ENCODE measurements at places on chromosomes 2 and 18. TPM values are rescaled to one million over a fixed set of nuclear protein-coding genes. Genes with fewer than 3 reads are reported as not detected.

DNA sequence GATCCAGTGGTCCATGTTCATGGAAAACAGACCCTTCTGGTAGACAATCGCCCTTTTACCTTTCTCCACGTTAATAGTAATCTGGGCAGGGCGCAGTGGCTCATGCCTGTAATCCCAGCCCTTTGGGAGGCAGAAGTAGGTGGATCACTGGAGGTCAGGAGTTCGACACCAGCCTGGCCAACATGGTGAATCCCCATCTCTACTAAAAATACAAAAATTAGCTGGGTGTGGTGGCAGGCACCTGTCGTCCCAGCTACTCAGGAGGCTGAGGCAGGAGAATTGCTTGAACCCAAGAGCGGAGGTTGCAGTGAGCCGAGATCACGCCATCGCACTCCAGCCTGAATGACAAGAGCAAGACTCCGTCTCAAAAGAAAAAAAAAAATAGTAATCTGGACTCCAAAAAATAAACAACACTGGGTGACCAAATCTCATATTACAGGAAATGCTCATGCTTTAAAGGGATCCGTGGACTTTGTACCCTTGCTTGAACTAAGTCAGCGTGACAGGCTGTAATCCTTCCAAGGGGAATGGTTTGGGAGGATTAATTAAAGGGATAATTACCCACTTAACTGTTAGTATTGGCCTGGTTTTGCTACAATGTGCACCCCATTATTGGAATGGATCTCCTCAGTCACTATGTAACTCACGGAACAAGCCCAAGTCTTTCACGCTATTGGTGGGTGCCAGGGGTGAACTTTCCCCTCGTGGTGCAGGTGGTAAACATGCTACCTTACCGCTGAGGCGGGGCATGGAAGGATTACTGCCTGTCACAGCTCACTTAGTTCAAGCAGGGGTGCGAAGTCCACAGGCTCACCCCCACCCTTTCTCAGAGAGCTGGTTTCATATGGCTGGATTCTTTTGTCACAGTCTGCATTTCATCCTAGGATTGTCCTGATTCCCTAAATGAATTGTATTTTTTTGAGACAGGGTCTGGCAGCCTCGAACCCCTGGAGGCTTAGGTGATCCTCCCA, 36.7 kb downstream of the PROC start:
- no peak for DNase-seq
- H3K4me1 ChIP-seq, result peaks cover 15% of the 10 kb centered on the region
- H3K36me3 ChIP-seq, result no peaks in the 10 kb centered on the region
- no peaks in the 10 kb centered on the region for H3K27me3 ChIP-seq
- peak overlapping the region; percentile 59 for H3K27ac ChIP-seq

GRCh38 chr18:55841314-55841713, 253.3 kb upstream of the TCF4 start:
- no peaks in the 10 kb centered on the region for H3K27me3 ChIP-seq
- DNase-seq, result no peak
- H3K4me3 ChIP-seq, result no peak overlapping the region
- H3K4me1 ChIP-seq, result no peaks in the 10 kb centered on the region

DNA sequence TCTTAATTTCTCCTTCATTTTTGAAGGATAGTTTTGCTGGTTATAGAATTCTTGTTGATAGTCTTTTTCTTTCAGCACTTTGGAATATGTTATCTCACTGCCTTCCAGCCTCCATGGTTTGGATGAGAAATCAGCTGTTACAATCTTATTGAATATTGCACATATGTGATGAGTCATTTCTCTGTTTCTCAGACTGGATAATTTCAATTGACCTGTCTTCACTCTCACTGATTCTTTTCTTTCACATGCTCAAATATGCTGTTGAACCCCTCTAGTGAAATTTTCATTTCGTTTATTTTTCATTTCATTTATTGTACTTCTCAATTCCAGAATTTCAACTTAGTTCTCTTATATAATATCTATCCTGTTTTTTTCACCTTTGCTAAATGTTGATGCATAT, 22.2 kb downstream of the PDK1 start:
- peak overlapping the region; percentile 48 for H3K4me3 ChIP-seq

DNA sequence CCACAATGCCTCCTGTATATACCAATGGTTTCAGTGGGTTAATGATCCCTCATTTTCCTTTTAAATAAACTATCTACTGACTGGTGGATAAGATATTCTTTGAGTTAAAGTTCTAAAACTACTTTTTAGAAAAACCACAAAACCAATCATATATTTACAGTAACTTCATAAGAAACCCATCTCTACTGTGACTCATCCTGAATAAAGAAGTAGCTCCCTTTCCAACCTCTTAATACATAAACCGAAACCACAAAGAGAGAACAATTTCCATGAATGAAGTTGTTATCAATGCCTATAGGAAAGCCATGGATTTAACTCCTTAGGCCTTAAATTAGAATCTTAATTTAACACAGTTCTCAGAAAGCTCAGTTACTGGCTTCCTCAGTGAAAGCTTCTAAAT, 227.0 kb upstream of the SMAD7 start:
- DNase-seq, result no peak
- no peak overlapping the region for H3K27ac ChIP-seq
- no peaks in the 10 kb centered on the region for H3K36me3 ChIP-seq
- no peaks in the 10 kb centered on the region for H3K4me1 ChIP-seq

DNA sequence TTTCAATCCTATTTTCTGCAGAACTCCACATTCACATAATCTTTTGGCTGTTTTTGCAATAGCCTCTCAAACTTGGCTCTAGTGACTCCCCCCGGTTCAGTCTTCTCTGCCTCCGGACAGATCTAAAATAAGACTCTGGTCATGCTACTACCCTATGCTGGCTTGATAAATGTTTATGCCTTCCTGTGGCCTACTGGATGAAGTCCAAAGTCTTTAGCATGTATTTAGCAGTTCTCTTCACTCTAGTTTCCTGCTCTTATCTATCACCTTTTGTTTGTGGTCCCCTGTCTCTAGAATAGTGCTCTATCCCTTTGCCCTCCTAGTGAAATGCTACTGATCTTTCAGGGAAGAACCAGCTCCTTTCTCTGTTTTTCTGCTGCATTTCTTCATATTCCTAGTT, 14.4 kb downstream of the ADCYAP1 start:
- H3K27ac ChIP-seq, result no peak overlapping the region
- peaks cover 38% of the 10 kb centered on the region for H3K27me3 ChIP-seq
- no peak for DNase-seq
- no peaks in the 10 kb centered on the region for H3K36me3 ChIP-seq
- H3K4me3 ChIP-seq, result no peak overlapping the region

DNA sequence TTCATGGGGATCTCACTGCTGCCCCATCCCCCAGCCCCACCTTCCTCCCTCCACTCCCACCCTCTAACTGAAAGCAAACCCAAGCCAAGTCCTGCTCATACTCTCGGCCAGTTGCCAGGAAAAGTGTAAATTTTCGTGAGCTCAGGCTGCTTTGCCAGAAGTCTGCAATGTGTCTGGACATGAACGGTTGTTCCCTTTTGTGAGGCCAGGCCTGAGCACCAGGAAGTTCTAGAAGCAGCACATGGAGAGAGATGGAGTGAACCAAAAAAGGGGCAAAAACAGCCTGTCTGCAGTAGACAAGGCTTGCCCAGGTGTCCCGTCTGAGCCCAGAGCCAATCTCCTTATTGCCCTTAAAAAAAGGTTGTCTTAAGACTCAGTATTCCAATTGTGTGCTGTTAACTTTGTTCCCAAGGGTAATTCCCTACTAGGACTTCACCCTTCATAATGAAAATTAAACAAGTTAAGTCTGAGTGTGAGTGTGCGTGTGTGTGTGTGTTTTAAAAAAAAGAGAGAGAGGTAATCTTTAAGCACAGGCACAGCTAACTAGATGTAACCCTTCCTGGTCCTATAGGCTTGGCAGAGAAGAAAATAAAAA, 247.1 kb downstream of the BCL11A start:
- no peaks in the 10 kb centered on the region for H3K36me3 ChIP-seq
- H3K4me3 ChIP-seq, result no peak overlapping the region
- H3K4me1 ChIP-seq, result no peaks in the 10 kb centered on the region
- no peak for DNase-seq
- H3K27ac ChIP-seq, result no peak overlapping the region

DNA sequence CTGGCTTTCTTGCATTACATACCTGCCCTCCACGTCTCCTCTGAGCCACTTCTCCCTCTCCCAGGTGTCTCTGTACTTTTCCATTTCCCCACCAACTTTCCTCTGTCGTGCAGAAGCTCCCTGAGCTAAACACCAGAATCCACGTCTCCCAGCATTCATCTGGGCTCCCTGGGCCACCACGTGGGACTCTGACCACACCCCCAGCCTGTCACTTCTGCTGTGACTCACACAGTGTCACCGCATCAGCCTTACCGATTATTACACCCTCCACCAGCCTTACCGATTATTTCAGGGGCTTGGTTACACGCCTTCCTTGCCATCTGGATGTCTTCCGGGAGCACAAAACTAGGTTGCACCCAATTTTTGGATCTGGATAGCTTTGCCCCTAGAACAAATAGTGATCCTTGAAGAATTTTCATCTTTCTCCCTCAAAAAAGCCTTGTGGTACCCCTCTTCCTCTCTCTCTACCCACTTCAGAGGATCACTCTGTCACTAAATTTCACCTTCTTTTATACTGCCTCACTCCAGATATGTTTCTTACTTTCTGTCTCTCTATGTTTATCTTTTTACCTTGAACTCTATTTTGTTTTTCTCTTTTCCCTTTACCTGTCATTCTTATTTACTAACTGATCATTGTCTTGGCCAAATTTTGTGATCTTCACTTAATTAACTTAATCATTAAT, 136.9 kb upstream of the CAB39 start:
- no peak overlapping the region for H3K27ac ChIP-seq
- H3K27me3 ChIP-seq, result no peaks in the 10 kb centered on the region
- no peak overlapping the region for H3K4me3 ChIP-seq
- H3K4me1 ChIP-seq, result no peaks in the 10 kb centered on the region
- H3K36me3 ChIP-seq, result no peaks in the 10 kb centered on the region

DNA sequence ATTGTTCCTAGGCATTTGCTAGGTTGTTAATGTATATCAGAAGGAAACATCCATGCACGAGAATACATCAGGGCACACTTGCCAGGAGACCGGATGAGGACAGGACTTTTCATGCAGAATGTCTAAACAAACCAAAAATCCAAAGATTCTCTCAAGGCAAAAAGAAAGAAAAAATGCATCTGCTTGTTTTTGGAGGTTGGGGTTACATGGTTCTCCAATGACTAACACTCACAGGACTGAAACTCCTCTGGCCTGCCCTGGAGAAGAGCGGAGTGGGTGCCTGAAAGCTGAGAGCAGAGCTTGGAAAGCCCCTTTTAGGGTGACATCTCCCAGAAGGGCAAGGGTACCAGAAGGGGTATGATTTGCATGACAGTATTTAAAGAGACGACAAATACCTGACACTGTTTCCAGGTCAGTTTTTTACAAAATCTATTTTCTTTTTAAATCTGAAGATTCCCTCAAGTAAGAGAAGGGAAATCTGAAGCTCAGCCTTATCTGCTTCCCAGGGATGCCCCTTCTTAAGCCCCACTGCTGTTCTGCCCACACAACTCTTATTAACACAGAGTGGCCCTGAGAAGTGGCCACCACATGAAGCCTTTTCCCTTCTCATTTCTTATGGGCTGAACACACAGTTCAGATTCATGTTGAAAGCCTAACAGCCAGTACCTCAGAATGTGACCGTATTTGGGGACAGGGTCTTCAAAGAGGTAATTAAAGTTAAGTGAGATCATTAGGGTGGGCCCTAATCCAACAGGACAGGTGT, 216.4 kb downstream of the STK39 start:
- H3K27me3 ChIP-seq, result no peaks in the 10 kb centered on the region
- no peak for DNase-seq
- H3K36me3 ChIP-seq, result no peaks in the 10 kb centered on the region
- H3K4me1 ChIP-seq, result peaks cover 3% of the 10 kb centered on the region

DNA sequence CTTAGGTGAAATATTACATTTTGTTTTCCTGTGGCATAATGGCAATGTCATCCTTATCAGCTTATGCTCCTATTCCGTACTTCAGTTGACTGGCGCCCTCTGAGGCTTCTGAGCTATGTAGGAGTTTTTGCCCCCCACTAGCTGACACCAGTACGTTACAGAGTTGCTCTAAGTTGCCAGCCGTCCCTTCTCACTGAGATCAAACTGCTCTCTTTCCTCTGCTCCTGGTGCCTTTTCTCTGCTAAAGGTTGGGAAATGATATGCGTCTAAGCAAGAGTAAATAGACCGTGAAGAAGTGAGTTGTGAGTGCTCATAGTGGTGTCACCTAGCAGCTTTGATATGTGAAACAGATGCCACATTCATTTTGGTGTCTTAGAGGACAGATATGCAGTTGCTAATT, 99.2 kb downstream of the RAPGEF4 start:
- H3K4me1 ChIP-seq, result no peaks in the 10 kb centered on the region
- no peaks in the 10 kb centered on the region for H3K27me3 ChIP-seq
- H3K27ac ChIP-seq, result no peak overlapping the region
- H3K4me3 ChIP-seq, result no peak overlapping the region
- peak; percentile 57 for DNase-seq
- no peaks in the 10 kb centered on the region for H3K36me3 ChIP-seq

DNA sequence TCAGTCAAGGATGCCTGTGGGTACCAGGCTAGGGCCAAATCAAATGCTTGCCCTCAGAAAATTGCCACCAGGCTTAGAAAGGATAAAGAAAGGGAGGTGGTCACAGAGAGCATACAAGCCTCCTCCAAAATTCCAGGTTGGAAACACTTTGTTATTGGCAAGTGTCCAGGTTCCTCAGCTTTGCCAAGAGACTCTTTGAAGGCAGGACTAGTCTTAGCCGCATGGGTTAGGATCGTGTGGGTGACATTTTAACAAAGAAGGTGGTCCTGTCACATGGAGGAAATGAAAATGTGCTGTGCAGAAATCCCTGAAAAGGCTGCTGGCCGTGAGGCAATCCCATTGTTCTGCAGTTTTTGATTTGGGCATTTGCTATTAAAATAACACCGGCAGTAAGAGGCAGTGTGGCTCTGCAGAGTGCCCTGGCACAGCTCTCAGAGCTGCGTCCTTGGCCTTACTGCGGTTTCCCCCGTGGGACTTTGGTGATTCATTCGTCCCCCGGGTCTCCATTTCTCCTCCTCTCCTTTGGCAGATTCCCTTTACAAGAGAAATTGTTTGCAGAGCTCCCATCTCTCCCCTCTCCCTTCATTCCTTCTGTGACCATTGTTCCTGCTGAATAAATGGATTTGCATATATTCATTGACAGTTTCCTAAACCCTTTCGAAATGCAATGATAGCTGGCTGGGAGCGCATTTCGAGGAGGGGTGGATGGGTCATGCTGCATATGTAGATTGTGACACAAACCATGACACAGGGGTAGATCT, 187.3 kb downstream of the VAPA start:
- H3K4me1 ChIP-seq, result no peaks in the 10 kb centered on the region
- H3K27me3 ChIP-seq, result no peaks in the 10 kb centered on the region
- no peaks in the 10 kb centered on the region for H3K36me3 ChIP-seq
- peak; percentile 51 for DNase-seq

GRCh38 chr2:205771666-205772065, 89.4 kb downstream of the NRP2 start:
- no peaks in the 10 kb centered on the region for H3K27me3 ChIP-seq
- H3K4me3 ChIP-seq, result no peak overlapping the region
- no peak for DNase-seq
- no peak overlapping the region for H3K27ac ChIP-seq
- H3K4me1 ChIP-seq, result peaks cover 14% of the 10 kb centered on the region

Gene GAD1
- 20.8 TPM for total RNA-seq

Gene MYO5B
- 16.8 TPM for total RNA-seq
